CD8-positive, alpha-beta memory T cell (primary cell): ENCODE measurements at places on chromosomes 16 and 17.

GRCh38 chr17:67027031-67027628 is 17.2 kb upstream of the CACNG1 start:
- DNase-seq: no peak

- DNase-seq: no peak
Observed at GRCh38 chr17:47358652-47359051, 34.9 kb downstream of the EFCAB13 start.

- DNase-seq: no peak
Observed at GRCh38 chr17:55546481-55546880, 35.2 kb upstream of the SMIM36 start.

- DNase-seq: no peak
Observed at GRCh38 chr17:81049973-81050551, 15.1 kb downstream of the BAIAP2 start.

DNA sequence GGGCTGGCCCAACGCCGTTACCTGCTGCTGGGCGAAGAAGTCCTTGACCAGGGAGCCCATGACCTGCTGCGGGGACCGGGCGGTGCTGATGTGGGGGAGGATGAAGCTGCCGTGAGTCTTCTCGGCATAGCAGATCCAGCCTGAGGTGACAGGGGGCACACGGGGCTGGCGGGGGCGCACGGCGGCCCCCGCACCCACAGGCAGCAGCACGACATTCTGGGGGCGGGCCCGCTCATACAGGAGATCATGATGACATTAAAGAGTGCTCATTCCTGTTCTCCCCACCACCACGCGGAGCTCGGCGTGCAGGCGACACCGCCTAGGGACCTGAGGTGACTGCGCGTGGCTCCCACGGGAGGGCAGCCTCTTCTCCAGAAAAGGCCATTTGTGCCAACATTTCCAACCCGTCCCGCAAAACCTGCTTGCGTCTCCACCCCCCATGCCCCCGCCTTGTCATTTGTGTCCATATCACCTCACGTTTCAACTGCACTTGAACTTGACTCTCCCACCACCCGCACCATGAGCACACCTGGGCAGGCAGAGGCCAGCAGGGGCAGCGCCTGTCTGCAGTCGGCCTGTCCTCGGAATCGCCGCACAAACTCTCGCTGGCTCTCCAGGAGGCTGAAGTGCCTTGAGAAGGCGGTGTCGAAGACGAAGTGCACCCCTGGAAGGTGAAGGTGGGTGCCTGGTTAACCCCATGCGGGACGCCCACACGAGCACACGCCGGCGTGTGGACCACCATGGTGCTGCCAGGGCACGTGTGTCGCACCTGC is 6.4 kb downstream of the CIAO3 start:
- DNase-seq: no peak

DNA sequence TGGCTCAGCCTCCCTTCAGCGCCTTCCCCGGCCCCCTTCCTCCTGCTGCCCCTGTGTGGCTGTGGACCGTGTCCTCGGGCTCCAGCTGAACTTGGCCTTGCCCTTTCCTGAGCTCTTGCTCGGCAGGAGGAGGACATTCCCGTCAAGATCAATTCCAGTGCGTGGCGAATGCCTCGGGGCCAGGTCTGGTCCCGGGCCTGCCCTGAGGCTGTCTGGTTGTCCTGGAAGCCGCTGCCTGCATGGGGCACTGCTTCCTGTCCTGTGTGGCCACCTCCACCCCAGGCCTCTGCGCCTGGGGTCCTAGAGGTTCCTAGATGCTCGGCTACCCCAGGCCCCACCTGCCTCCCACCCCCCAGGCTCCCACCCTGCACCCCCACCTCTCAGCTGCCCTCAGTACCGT is 12.8 kb downstream of the BAHCC1 start:
- DNase-seq: no peak

DNA sequence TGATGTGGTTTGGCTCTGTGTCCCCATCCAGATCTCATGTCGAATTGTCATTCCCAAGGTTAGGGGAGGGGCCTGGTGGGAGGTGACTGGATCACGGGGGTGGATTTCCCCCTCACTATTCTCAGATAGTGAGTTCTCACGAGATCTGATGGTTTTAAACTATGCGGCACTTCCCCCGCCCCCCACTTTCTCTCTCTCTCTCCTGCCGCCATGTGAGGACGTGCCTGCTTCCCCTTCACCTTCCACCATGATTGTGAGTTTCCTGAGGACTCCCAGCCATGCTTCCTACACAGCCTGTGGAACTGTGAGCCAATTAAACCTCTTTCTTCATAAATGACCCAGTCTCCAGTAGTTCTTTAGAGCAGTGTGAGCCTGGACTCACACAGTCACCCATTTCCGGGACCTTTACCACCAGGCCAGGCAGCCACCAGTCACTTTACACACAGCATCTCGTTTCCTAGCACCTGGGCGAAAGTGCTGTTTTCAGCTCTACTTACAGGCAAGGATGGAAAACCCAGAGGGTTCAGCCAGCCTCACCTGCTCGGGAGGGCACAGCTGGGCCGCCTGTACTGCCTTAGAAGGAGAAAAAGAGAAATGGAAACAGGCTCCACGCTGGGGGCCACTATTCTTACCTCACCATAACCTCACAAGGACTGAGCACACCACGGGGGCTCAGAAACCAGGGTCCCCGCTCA is 13.8 kb upstream of the ZC3H18 start:
- no peak for DNase-seq

- DNase-seq: no peak
Observed at GRCh38 chr17:67035131-67036083, 8.9 kb upstream of the CACNG1 start.

DNA sequence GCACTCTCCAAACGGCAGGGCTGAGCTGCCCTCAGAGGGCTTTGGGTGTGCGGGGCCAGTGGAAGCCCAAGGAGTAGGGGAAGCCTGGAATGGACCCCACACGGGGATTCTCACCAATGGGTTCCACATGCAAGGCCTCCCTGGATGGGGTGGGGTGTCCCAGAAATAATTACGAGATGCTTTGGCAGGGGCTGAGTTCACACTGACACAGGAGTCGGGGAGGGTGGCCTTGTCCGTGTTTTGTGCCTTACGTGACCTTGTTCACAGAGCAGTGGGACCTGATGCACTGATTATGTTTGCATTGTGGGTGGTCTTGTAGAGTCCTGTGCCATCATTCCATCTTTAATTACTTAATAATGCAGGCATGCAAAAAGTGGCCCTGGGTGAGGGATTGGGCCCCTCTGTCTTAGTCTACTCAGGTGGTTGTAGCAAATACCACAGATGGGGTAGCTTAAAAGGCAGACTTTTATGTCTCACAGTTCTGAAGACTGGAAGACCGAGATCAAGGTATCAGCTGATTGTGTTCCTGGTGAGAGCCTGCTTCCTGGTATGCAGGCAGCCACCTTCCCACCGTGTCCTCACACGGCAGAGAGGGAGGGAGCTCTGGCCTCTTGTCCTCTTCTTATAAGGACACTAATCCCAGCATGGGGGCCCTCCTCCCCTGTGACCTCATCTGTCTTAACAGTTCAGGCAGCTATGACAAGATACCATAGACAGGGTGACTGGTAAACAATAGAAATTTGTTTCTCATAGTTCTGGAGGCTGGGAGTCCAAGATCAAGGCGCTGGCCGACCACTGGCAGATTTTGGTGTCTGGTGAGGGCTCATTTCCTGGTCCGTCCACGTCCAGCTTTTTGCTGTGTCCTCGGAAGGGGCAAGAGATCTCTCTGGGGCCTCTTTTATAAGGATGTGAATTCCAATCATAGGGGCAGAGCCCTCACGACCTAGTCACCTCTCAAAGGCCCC is 239.4 kb downstream of the IRF8 start:
- no peak for DNase-seq

DNA sequence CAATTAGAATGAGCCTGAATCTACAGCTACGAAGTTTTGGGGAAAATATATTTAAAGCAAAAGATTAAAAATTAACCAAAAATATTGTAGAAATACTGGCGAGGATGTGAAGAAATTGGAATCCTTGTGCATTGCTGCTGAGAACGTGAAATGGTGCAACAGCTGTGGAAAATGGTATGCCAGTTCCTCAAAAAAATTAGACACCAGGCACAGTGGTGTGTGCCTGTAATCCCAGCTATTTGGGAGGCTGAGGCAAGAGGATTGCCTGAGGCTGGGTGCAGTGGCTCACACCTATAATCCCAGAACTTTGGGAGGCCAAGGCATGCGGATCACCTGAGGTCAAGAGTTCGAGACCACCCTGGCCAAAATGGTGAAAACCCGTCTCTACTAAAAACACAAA is 119.9 kb upstream of the TMEM97 start:
- DNase-seq: no peak
